A549 treated with dexamethasone at 1 μM for 4 hours (cell line): ENCODE measurements at places on chromosomes 4 and X. TPM values are rescaled to one million over a fixed set of nuclear protein-coding genes. Genes with fewer than 3 reads are reported as not detected.

SPANXA2 gene
- 0.14 to 0.25 TPM (median 0.17 TPM) in 3 of 5 replicates, not detected in the others for total RNA-seq

MAOB gene
- total RNA-seq, result 0.14 to 0.25 TPM (median 0.19 TPM) in 5 replicates

FRMPD4 gene
- 0.02 to 0.07 TPM (median 0.05 TPM) in 5 replicates for total RNA-seq

CT45A5 gene
- total RNA-seq, result 0.09 to 0.22 TPM in 2 of 5 replicates, not detected in the others

ASB12 gene
- total RNA-seq, result not detected in 5 replicates

GPRASP3 gene
- 2.9 to 3.8 TPM (median 3.5 TPM) in 5 replicates for total RNA-seq

ERCC6L gene
- 11.3 to 13.1 TPM (median 12.4 TPM) in 5 replicates for total RNA-seq

RNF128 gene
- total RNA-seq, result 0.03 to 0.06 TPM (median 0.05 TPM) in 3 of 5 replicates, not detected in the others

HS3ST1 gene
- total RNA-seq, result 0.35 to 1.3 TPM (median 0.50 TPM) in 5 replicates

ZAR1 gene
- 0.06 TPM in 1 of 5 replicates, not detected in the others for total RNA-seq
